Transverse colon (tissue), 4 donors: ENCODE measurements at places on chromosomes 5 and 9. TPM values are rescaled to one million over a fixed set of nuclear protein-coding genes. Genes with fewer than 3 reads are reported as not detected.

DNA sequence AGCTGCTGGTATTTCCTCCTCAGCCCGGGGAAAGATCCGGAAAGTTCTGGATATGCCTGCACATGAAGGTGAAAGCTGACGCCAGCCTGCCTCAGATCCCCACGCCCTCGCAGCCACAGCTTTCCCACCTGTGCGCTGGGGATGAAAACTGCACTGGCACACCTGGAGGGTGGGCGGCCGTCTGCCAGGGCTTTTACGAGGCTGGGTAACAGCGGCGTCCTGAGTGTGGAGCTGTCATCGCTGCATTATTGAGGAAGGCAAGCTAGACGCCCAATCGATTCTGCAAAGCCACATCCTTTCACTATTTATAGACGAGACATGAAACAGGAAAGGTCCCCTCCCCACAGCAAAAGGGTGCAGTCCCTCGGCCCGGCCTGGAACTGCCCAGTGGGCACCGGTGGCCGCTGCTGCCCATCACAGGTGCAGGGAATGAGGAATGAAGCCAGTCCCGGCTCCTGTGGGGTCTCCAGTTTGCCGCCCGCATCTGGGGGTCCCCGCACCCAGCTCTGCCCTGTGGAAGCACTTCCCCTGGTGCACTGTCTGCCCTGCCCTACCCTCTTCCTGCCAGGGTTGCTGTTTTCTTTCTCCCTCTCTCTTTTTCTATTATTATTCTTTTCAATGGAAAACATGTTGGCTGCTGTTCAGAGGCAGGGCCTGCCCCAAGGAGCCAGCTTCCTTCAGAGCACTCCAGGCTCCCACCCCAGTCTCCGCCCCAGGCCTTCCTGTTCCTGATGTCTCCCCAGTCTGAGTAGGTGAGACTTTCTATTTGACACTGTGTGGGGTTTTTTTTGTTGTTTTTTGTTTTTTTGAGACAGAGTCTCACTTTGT lies 7.0 kb downstream of the NOTCH1 start:
- peak overlapping the region; percentile 99 for H3K27ac ChIP-seq
- H3K4me3 ChIP-seq: no peak overlapping the region
- DNase-seq: peak; percentile 62
- H3K36me3 ChIP-seq: no peaks in the 10 kb centered on the region

ARRDC3 gene
- total RNA-seq: 26.2 TPM

DNA sequence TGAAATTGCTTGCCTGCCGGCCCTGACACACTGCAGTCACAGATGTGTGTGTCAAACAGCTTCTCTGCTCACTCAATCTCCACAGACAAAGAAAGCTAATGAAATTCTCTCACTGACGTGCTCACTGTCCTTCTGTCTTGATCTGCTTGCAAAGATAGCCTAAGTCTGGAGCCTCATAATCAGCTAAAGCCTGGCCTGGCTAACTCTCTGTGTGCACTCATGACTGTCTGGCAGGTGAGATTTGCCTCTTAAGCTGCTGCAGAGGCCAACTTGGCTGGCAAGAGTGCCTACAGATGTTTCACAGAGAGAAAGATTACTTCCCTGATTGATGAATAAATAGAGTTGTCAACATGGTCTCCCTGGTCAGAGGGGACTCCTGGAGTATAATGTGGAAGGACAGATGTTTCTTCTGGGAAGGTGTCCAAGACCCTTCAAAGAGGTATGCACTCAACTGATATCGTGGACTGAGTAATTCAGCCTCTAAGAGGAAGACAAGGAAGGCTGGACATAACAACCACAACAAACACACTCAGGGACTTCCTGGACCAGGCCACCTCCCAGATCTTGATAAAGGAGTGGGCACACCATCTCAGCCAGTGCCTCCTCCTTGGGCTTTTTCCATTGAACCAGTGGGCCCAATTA lies 362.0 kb downstream of the SPOCK1 start:
- H3K36me3 ChIP-seq: no peaks in the 10 kb centered on the region
- no peak overlapping the region for H3K4me3 ChIP-seq
- DNase-seq: no peak
- H3K27ac ChIP-seq: no peak overlapping the region
- H3K4me1 ChIP-seq: peaks cover 11% of the 10 kb centered on the region

LAMC3 gene
- 6.6 TPM for total RNA-seq

ZNF608 gene
- 51.6 TPM for total RNA-seq

DNA sequence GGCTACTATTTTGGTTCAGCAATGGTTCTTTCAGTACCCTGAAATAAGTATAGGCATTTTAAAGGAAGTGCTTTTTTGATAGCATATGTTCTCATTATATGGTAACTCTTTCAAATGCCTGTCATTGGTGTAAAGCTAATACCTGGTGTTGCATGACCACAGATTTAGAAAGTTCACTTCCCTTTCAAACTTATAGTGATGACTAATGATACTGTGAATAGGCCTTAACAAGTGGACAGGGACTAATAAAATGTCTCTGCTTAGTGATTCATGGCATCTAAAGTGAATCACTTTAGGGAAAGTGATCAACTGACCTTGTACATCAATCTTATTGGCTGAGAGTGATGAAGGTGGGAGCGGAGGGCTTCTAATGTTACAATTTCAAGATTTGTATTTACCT lies 21.6 kb downstream of the MRPL22 start:
- H3K36me3 ChIP-seq: peaks cover 21% of the 10 kb centered on the region
- no peaks in the 10 kb centered on the region for H3K27me3 ChIP-seq
- no peak for DNase-seq
- H3K4me3 ChIP-seq: no peak overlapping the region

- H3K4me1 ChIP-seq: peaks cover 6% of the 10 kb centered on the region
- peak; percentile 52 for DNase-seq
- no peak overlapping the region for H3K27ac ChIP-seq
- no peaks in the 10 kb centered on the region for H3K27me3 ChIP-seq
- no peak overlapping the region for H3K4me3 ChIP-seq
- no peaks in the 10 kb centered on the region for H3K36me3 ChIP-seq
These were observed 60.5 kb downstream of the TNFSF8 start for GRCh38 chr9:114869845-114870244.

- H3K27ac ChIP-seq: no peak overlapping the region
- no peak overlapping the region for H3K4me3 ChIP-seq
- no peaks in the 10 kb centered on the region for H3K36me3 ChIP-seq
- no peaks in the 10 kb centered on the region for H3K4me1 ChIP-seq
- H3K27me3 ChIP-seq: no peaks in the 10 kb centered on the region
These were observed 316.3 kb upstream of the MEF2C start for GRCh38 chr5:89199306-89199705.

PCDHA12 gene
- 0.55 TPM for total RNA-seq

DNA sequence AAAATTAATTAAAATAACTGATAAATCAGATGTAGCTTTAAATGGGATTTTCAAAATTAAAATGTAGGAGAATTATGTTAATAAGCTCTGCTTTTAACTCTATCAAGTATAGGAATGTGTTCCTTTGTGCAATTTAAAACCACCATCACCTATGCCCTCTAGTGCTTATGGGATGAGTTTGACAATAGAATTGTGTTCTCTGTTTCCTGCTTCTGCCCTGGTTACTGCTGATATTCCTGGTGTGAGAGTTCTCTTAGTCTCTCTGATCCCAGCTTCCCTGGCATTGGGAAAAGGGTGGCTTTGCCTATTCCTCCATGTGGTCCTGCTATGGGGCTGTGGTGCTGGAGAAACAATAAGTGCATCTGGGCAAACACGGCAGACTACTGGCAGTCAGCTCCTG lies 8.1 kb downstream of the LRRTM2 start:
- no peaks in the 10 kb centered on the region for H3K4me1 ChIP-seq
- no peaks in the 10 kb centered on the region for H3K27me3 ChIP-seq
- no peak overlapping the region for H3K27ac ChIP-seq
- peaks cover 13% of the 10 kb centered on the region for H3K36me3 ChIP-seq

GRCh38 chr9:113219186-113219936 lies 1.7 kb downstream of the FKBP15 start:
- no peak for DNase-seq
- H3K27me3 ChIP-seq: no peaks in the 10 kb centered on the region
- peaks cover 17% of the 10 kb centered on the region for H3K4me1 ChIP-seq
- H3K36me3 ChIP-seq: no peaks in the 10 kb centered on the region
